ENCODE measurements at places on chromosomes 3 and 15.

DNA sequence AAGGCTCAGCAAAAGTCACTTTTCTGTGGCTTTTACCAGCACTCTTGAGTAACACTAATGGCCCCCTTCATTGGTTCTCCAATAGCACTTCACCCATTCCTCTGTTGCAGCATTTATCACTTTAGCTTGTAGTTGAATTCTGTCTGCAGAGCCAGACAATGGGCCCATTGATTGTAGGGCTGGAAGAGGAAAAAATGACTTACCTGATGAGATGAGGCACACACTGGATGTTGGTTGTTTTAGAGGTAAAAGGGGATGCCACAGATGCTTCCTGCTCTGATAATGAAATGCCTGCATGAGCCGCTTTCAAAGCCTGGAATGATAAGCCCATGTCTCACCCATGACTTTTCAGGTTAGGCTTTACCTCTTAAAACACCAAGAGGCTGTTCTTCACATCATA lies 64.3 kb downstream of the PLAAT1 start:
- no peak for DNase-seq

DNA sequence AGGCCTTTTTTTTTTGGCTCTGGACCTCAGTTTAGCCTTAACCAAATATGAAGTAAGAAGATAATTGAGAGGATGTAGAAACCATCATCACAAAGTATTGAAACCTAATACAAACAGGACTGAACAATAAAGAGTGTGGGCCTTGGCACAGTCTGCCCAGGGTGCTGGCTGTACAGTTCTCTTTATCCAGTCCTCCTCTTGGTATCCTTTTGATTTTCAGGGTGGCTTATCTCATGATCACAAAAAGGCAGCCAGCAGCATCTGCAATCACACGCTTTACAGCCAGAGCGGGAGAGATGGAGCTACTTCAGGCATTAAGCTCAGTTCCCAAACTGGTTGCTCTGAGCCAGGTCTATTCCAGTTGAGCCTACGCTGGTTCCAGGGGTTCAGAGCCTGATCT lies 239.7 kb downstream of the RPLP1 start:
- no peak for DNase-seq

DNA sequence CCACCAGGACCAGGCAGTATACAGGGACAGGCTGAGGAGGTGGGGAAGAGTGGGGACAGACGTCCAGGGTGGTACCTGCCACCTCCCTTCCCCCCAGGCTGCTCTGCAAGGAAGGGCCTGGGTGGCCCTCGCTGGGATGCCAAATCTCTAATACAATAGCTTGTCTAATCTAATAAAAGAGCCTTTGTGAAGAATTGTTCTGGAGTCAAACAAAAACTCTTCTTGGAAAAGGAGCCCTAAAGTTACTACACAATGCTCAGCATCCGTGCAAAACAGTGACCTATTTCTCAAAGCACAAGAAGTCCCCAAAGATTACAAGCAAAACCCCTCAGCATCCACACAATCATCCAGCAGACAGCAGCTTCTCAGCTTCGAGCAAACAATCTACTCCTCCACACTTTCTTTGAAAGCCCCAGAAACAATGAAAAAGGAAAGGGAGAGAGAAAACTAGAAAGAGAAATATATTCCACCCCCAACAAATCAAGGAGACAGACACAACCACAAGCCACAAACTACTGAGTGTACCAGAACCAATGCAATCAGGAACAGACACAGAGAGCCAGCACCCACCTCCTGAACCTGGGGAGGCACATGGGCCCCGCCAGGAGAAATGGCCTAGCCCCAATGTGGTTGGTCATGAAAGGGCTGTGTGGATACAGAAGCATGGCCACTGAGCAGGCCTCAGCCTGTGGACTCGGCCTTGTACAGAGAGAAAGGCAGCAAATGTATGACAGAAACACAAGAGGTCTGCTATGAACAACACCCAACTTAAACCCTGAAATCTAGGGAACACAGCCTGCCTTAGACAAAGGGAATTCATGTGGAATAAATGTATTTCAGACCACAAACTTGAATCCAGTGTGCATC lies 177.1 kb upstream of the CHRNA7 start:
- no peak for DNase-seq

GRCh38 chr15:70561885-70562284 lies 201.5 kb downstream of the UACA start:
- no peak for DNase-seq

GRCh38 chr3:11648735-11649134 lies 5.0 kb upstream of the VGLL4 start:
- no peak for DNase-seq

GRCh38 chr3:188819939-188820338 lies 351.8 kb upstream of the TPRG1 start:
- DNase-seq, result no peak

GRCh38 chr15:90231028-90232017 lies 2.4 kb downstream of the CIB1 start:
- DNase-seq, result peak; percentile 37

- DNase-seq, result no peak
Measured at GRCh38 chr15:51718219-51718618, 19.2 kb downstream of the LYSMD2 start.

DNA sequence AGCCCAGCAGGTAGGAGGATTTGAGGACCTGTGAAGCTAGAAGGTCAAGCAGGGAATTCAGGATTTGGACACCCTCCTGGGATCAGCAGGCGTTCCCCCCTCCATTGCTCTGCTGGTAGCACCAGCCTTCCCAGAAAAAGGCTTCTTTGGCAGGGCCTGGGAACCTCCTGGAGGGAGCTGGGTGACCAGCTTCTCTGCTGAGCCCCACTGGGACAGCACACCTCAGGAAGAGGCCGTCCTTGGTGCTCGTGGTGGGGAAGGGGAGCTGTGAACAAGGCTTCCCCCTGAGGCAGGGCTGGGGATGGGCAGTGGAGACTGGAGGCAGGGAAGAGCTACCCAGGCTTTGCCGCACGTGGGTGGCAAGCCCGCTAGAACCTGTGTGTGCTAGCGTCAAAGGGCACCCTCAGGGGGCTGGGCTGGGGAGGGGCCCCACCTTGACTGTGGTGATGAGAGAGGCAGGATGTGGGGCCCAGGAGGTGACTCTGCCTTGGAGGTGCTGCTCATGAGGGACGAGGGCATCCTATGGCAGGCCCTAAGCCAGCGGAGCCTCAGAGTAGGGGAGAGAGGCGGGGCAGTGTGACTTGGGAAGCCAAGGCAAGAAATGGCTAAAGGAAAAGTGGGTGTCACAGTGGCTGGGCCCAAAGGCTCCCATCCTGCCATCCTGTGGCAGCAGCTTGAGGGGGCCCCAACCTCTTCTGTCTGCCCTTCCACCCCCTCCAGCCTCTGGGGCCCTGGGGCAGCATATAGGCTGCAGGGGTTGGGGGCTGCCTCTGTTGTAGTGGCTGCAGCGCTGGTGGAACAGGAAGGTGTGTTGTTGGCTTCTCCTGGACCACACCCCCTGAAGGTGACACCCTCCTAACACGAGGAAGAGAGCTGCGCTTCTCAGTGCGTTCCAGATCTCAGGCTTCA lies 20.7 kb downstream of the KLF13 start:
- peak; percentile 53 for DNase-seq

- no peak for DNase-seq
Measured at GRCh38 chr3:3334491-3334890, 155.0 kb upstream of the CRBN start.

GRCh38 chr3:171135549-171135948 lies 109.0 kb upstream of the SLC2A2 start:
- DNase-seq, result no peak

GRCh38 chr3:125582707-125583106 lies 12.6 kb downstream of the OSBPL11 start:
- no peak for DNase-seq

GRCh38 chr3:122353215-122353614 lies 28.2 kb downstream of the CSTA start:
- DNase-seq, result no peak

GRCh38 chr3:141426404-141427034 lies 58.2 kb downstream of the ZBTB38 start:
- no peak for DNase-seq

DNA sequence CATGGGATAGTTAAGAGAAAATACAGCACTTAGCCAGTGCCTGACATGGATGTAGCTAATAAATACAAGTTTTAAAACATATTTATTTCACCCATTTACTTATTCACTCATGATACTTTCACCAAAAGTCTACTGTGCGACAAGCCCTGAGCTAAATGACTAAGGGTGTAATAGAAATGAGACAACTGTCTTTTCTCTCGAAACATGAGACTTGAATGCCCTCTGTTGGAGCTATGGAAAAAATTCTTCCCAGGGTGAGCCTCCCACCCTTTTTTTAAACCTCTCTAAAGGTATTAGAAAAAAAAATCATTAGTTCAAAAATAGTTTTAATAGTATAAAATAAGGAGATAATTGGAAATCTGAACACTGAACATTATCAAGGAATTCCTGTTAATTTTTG lies 24.3 kb upstream of the RPL14 start:
- no peak for DNase-seq

- no peak for DNase-seq
Measured at GRCh38 chr15:79307251-79307650, 3.7 kb upstream of the TMED3 start.

All from stimulated activated CD4-positive, alpha-beta T cell treated with anti-CD3 and anti-CD28 coated beads, Interleukin-1b, Interleukin-23, amount 100 ng/mL, for 1 hour (primary cell).